ENCODE measurements at places on chromosomes 5 and 9. TPM values are rescaled to one million over a fixed set of nuclear protein-coding genes. Genes with fewer than 3 reads are reported as not detected.

DNA sequence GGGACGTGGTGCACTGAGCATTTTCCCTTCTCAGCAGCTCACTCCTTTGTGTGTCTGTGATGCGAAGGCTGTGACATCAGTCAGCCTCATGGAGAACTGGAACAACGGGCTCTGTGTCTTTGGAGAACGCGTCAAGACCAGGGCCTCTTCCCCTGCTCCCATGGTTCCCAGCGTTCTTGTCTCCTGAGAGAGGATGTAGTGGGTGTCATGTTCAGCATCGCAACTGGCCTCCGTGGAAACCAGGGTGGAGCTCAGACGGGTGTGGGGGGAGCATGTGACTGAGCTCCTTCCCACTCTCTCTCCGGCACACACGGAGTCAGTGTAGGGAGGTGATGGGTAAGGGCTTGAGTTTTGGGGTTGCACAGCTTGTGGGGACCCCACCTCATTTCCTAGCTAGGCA, 59.7 kb downstream of the TENT4A start:
- no peaks in the 10 kb centered on the region for H3K36me3 ChIP-seq
- DNase-seq = no peak
- peaks cover 3% of the 10 kb centered on the region for H3K4me1 ChIP-seq
- no peaks in the 10 kb centered on the region for H3K27me3 ChIP-seq

DNA sequence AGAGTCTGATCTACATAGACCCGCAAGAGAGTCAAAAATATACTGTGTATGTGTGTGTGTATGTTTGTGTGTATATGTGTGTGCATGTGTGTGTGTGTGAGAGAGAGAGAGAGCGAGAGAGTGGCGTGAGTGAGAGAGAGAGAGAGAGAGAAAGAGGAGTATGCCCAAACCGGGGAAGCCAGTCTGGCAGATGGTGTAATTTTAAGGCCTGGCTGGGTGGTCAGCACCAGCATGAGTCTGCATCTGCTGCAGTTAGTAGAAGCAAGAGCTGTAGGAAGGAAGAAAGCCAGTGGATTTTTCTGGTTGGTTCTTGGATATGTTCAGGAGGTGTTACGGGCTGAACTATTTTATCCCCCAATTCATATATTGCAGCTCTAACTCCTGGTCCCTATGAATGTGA, 75.2 kb downstream of the ACTBL2 start:
- H3K4me3 ChIP-seq = no peak overlapping the region
- no peak overlapping the region for H3K27ac ChIP-seq
- no peaks in the 10 kb centered on the region for H3K36me3 ChIP-seq
- no peaks in the 10 kb centered on the region for H3K27me3 ChIP-seq
- H3K4me1 ChIP-seq = peaks cover 16% of the 10 kb centered on the region

GRCh38 chr5:11892832-11893231, 11.4 kb downstream of the CTNND2 start:
- H3K27ac ChIP-seq = no peak overlapping the region
- H3K27me3 ChIP-seq = peaks cover 16% of the 10 kb centered on the region
- H3K36me3 ChIP-seq = no peaks in the 10 kb centered on the region
- H3K4me1 ChIP-seq = no peaks in the 10 kb centered on the region

GRCh38 chr9:13139641-13140171, 139.8 kb downstream of the MPDZ start:
- H3K4me3 ChIP-seq = peak overlapping the region; percentile 49
- peaks cover 30% of the 10 kb centered on the region for H3K4me1 ChIP-seq
- H3K27ac ChIP-seq = peak overlapping the region; percentile 54

DEPDC1B gene
- 23.8 TPM for total RNA-seq

BARHL1 gene
- total RNA-seq = not detected

PCDHGA9 gene
- 1.9 TPM for total RNA-seq

TRIM32 gene
- total RNA-seq = 11.6 TPM

Measured in PC-3 (cell line).